ENCODE measurements at places on chromosomes 1 and 21. TPM values are rescaled to one million over a fixed set of nuclear protein-coding genes. Genes with fewer than 3 reads are reported as not detected.
A peak's percentile ranks its signal among the peaks of the same experiment; 100 is the strongest.

TCHH gene
- total RNA-seq = under 0.01 TPM

CGN gene
- 10.1 TPM for total RNA-seq

PTGFR gene
- total RNA-seq = 0.14 TPM

OR6K6 gene
- total RNA-seq = not detected

MTARC2 gene
- total RNA-seq = 13.8 TPM

CSDE1 gene
- 312 TPM for total RNA-seq

DAB1 gene
- total RNA-seq = not detected

PTPN14 gene
- 39.4 TPM for total RNA-seq

TARS2 gene
- 20.5 TPM for total RNA-seq

CFAP45 gene
- 0.46 TPM for total RNA-seq

PIK3R3 gene
- total RNA-seq = 6.1 TPM

GJA9 gene
- total RNA-seq = not detected

SYPL2 gene
- not detected for total RNA-seq

FAM72A gene
- total RNA-seq = 6.9 TPM

MPZL1 gene
- 43.0 TPM for total RNA-seq

GRCh38 chr1:71080230-71080738 lies 551 bp downstream of the ZRANB2 start:
- DNase-seq = no peak

- DNase-seq = no peak
These were observed 18.4 kb downstream of the RSPO1 start for GRCh38 chr1:37616330-37616729.

GRCh38 chr21:40472013-40472412 lies 374.9 kb downstream of the DSCAM start:
- DNase-seq = no peak

GRCh38 chr1:9004700-9005394 lies 21.4 kb downstream of the SLC2A7 start:
- peak; percentile 15 for DNase-seq

DNA sequence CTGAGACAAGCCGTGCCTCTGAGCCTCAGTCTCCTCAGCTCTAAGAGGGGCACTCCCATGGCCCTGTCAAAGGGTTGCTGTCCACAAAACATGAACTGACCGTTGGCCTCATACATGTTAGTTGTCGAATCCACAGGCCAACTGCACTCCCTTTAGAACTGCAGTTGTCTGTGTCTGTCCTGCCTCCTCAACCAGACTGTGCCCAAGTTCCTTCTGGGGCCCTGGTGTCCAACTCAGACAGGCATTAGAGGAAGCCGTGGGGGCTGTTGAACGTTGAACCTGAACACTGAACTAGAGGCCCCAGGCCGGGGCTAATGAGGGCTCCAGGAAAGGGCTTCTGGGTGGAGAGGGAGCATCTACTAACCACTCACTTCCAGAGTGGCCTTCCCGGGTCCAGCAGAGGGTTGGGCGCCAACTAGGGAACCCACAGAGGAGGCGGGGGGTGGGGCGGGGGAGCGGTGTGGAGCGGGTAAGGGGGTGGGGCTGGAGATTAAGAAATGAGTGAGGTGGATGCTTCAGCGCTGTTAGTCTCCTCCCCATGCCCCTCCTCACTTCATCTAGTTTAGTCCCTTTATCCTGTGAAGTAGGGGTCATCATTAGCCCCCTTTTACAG lies at the start of gene RAB42:
TSS of gene RAB42 (plus strand) at position 558 of the 613 bp plus-strand sequence. CDS start 247 bp downstream, outside the sequence.
- DNase-seq = no peak

DNA sequence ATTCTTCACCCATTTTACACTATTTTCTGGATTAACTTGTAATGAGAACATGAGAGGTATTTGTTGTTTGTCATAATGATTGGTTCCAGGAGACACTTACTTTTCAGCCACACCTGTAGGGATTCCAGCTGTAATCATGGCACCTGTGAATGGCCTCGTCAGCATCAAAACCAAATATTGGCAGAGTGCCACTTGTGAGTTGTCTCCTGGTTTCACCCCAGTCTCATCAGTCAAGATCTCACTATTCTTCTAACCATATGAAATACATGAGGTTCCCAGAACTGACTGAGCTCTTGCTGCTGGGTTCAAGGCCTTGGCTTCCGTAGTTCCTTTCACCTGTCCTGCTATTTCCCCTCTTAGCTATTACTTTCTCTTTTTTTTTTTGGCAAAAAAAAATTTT lies 246.6 kb upstream of the ADGRL2 start:
- no peak for DNase-seq

GRCh38 chr1:6342056-6342455 lies 51.5 kb downstream of the ACOT7 start:
- no peak for DNase-seq

DNA sequence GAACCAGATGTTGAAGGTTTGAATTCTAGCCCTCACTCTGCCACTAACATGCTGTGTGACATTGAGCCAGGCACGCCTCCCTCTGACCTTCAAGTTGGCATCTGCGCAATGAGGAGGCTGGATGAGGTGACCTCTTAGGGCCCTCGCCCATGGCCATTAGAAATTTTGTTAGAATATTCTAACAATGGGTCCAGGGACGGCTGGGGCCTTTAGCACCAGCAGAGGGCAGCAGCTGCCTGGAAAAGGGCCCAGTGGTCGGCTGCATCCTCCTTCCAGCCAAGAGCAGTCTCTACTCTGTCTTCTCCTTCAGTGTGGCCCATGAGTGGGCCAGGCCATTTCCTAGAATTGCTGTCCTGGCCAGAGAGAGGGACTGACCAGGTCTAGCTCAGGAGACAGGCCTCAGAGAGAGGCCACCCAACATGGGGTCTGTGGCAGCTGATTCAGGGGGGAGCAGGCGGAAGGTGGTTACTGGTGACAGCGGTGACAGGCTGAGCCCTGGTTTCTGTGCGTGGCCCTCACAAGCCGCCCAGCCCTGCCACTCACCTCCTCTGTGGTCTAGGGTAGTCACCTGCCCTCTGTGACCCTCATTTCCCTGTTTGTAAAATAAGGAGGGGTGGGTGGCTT lies 101.3 kb upstream of the ACTL8 start:
- no peak for DNase-seq

GRCh38 chr1:29083317-29084195 lies 40.1 kb downstream of the TMEM200B start:
- DNase-seq = no peak

DNA sequence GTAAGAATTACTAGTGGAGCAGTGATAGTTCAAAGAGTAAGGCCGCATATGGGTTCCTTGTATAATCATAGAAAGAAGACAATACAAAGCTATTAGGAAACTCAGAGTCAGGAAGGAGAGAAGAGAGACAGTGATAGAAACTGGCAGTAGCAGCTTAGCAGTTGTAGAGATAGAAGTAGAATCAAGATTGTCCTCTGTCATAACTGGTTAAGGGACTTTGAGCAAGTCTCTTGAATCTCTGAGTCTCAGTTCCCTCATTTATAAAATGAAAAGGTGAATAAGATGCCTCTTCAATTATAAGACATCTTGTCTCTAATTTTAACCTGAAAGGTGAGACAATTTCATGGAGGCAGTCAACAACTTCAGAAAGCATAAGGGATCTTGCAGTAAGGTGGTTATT lies 6.5 kb upstream of the RALGPS2 start:
- DNase-seq = no peak

DNA sequence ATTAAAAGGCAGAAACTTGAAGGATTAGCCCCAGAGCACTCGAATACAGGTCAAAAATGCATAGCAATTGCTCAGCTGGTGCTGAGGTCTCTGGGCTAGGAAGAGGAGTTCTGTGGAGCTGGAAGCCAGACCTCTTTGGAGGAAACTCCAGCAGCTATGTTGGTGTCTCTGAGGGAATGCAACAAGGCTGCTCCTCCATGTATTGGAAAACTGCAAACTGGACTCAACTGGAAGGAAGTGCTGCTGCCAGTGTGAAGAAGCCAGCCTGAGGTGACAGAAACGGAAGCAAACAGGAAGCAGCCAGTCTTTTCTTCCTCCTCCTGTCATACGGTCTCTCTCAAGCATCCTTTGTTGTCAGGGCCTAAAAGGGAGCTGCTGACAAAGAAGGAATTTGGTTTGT lies 233.4 kb upstream of the FGGY start:
- no peak for DNase-seq

- peak; percentile 61 for DNase-seq
These were observed 39.1 kb upstream of the ECE1 start for GRCh38 chr1:21329209-21329844.

- no peak for DNase-seq
These were observed 55.3 kb upstream of the GPR37L1 start for GRCh38 chr1:202067188-202067974.

- no peak for DNase-seq
These were observed 10.2 kb upstream of the IL10 start for GRCh38 chr1:206782448-206782847.
